ENCODE measurements at places on chromosomes 3 and 15. TPM values are rescaled to one million over a fixed set of nuclear protein-coding genes. Genes with fewer than 3 reads are reported as not detected.

The C15orf62 gene
- 0.67 TPM for polyA plus RNA-seq

The CCDC39 gene
- not detected for polyA plus RNA-seq

The MOBP gene
- polyA plus RNA-seq, result not detected

DNA sequence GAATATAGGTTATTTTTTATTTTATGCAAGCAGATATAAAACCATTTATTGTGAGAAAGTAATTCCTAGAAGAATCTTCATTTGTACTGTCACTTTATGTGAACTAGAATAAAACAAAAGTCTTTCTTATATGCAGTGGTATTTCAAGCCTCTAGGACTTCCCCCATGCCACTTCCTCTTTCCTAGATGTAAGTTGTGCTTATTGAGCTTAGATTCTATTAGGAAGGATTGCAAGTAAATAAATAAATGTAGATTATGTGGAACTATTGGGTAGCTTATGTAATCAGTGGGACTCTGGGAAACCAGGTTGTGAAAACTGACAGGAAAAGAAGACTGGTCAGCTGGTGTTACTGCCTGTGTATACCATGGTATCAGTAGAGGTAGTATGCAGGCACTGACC lies 169.7 kb downstream of the RSRC1 start:
- DNase-seq, result no peak

GRCh38 chr15:28167042-28167441 lies 67.9 kb upstream of the OCA2 start:
- DNase-seq, result no peak

DNA sequence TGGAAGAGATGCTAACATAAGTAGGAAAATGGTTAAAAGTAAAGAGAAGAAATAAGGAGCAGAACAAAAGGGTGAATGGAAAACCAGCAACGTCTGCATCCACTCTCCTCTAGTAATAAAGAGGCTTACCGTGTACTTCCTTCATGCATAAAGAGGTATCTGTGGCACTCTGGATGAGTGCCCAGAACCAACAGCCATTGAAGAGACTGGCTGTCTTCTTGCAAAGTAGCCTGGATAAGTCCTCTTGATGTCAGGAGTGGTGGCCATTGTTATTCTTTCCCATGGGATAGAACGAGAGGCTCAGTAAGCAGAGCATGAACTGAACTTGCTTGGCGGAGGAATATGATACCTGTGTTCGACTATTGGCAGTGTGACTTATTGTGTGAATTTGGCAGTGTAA lies 186.2 kb upstream of the RASGRP1 start:
- DNase-seq, result no peak

- no peak for DNase-seq
Measured at GRCh38 chr15:91520850-91521249, 332.7 kb upstream of the SLCO3A1 start.

- DNase-seq, result no peak
Measured at GRCh38 chr15:53569751-53570480, 189.5 kb downstream of the WDR72 start.

DNA sequence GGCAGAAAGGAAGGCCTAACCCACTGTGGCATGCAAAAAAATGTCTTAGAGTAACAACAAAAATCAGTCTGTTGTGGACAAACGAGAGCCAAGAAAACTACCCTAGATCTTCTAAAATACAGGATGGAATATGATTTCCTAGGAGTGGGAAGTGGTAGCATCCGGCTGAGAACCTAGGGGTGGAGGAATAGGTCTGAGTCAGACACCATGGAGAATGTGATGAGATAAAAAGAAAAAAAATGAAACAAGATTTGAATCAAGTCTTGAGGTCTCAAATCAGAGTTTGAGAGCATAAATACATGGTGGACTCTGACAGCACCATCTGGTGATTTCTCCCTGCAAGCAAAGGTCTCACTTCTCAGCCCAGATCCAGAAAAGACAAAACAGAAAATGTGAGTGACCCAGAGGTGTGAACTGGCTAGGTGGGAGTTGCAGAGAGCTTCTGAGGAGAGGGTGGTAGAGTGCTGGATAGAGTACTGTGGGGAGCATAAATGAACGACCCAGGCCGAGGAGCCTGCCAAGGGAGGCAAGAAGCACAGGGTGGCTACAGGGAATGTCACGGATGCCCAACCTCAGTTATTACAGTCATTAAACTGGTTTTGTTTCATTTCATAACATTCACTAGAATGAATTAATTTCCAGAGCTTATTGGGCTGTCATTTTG lies 27.6 kb upstream of the VEPH1 start:
- DNase-seq, result no peak

- no peak for DNase-seq
Measured at GRCh38 chr3:126706631-126707030, 2.6 kb downstream of the CHCHD6 start.

GRCh38 chr15:81766829-81767475 lies 278.9 kb downstream of the MEX3B start:
- no peak for DNase-seq

DNA sequence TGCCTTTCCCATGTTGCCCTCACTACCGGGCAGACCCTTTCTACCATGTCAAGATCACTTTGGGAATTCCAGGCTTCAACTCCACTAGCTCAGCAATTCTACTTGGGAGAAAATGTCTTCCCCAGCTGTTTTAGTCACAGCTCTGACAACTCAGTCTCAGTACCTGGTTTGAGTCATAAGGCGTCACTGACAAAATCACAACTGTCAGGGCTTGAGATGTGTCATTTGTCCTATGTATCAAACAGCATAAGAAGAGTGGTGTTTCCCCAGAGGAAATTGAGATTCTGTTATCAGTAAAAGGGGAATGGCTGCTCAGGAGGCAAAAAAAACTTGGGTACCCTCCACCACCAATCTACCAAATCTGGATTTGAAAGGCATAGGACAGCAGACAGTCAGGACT lies 594.9 kb upstream of the SUCLG2 start:
- no peak for DNase-seq
